GM18507 (cell line): ENCODE measurements at places on chromosomes 5 and 9.

- no peak for DNase-seq
Observed at GRCh38 chr9:74721696-74722660, 165.7 kb downstream of the TRPM6 start.

- no peak for DNase-seq
Observed at GRCh38 chr5:32627219-32627870, 42.0 kb downstream of the SUB1 start.

DNA sequence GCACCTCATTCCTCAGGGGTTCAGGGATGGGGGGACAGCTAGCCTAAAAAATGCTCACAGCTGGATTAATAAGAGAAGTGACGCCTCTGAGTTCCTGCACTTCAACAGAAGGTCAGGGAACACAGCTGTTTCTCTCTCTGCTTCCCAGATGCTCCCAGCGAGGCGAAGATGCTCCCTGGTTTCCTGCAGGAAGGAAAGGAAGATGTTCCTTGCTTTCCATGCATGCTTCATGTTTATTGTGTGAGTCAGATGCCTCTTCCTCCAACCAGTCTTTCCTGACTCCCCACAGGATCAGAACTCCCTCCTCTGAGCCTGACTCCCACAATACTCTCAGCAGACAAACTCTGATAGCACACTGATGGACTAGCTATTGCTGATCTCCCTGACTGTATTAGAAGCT lies 71.9 kb downstream of the MFAP3 start:
- DNase-seq: no peak

GRCh38 chr5:68251804-68252522 lies 36.4 kb downstream of the PIK3R1 start:
- no peak for DNase-seq

GRCh38 chr5:135030123-135030955 lies 3.7 kb downstream of the PITX1 start:
- no peak for DNase-seq

DNA sequence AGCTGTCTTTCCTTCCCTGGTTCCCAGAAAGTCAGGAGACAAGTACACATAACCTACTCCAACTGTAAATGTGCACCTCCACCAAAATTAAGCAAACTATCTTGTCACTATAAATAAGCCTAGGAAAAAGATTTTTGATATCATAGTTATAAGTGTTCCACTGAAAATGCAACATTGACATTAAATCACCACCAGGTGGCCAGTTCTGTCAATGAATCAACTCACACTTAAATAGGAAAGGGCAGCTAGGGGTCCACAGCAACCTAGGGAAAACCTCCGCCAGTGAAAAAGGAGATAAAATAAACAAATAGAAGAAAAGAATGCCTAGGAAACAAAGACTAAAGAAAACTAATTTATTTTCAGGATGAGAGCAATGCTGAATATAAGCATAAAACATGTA lies 243.0 kb upstream of the PTPRD start:
- no peak for DNase-seq
